ENCODE measurements at places on chromosomes 4 and X.

- peak; percentile 13 for DNase-seq
These were observed 27.5 kb downstream of the ZFYVE28 start for GRCh38 chr4:2390784-2391421.

GRCh38 chrX:40140706-40141499, 43.1 kb upstream of the BCOR start:
- no peak for DNase-seq

DNA sequence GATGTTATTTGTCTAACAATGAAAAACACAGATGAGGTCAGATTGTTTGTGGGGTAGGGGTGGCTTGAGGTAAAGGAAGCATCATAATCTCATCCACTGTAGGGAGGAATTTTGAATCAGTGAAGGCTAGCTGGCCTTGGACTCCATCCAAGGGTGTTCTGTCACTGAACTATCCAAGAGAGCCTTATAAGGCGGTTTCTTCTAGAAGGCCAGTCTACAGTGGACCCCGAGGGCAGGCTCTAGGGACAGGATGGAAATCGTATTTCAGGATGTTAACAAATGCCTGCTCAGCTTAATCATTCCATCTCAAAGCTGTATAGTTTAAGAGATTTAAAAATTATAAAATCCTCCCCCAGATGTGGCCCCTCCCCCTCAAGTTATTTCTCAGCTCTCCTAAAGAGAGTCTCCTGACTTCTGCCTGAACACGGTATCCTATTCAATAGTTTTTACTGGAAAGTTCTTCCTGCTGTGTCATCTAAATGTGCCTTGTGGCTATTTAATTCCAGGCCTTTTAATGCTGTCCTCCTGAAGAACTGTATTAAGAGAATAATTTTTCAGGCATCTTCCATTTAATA, 8.0 kb downstream of the IGFBP7 start:
- no peak for DNase-seq

DNA sequence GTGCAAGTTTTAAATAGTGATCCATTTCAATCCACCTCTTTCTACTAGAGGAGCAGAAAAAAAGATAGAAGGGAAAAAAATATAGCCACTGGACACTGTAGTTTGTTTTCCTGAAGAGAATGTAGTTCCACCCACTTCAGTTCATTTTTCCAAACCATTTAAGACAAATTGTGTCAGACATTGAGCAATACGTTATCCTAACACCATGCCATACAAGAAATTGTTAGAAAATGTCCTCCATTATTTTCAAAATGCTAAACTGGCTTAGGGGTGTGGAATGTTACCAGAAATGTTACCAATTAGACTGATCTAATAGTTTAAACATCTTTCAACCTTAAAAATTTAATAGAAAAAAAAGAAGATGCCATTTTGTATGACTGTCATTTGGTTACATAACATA, 48.6 kb upstream of the ETNPPL start:
- DNase-seq = no peak

GRCh38 chr4:167717495-167717894, 374.8 kb upstream of the ANXA10 start:
- DNase-seq = no peak

DNA sequence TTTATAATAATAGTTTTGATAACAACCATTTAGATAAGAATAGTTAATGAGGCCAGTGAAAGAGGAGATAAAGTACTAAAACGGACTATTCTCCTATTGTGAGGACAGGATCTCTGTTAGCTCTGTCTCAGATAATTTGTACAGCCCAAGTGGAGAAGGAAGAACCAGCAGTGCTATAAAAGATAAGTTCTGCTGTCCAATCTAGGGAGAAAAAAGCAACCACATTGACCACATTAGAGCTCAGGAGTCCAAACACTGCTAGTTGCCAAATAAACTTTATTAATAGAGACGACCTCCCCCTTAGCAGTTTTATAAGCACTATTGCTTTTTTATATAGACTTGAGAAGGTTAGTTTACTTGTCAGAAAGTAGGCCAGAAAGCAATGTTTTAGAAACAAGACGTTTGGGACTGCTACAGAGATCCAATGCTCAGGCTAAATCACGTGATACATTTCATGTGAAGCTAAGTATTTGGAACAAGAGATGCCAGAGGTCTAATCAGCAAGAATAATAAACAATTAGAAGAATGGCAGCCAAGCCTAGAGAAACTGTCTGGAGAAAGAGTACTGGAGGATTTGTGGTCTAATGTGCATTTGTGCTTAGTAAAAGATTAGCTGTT, 15.9 kb downstream of the IL15 start:
- DNase-seq = no peak

- DNase-seq = peak; percentile 60
These were observed 205.9 kb downstream of the TLL1 start for GRCh38 chr4:166078955-166079354.
